ENCODE measurements at places on chromosomes 2 and 18.

DNA sequence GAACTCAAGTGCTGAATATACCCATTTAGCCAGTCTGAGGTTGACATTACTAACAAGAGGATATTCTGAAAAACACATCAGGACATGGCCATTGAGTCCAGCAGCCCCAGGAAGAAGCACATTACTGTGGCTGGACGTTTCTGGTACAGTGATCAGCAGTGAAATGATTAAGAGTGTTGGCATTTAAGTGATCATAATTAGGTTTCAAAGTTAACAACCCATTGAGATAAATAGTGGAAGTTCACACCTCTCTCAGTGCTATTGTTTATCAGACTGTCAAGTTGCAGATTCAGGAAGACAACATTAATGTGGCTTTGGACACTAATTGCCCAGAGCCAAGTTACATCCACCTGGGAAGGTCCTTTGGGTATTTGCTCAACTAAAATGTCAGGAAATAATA lies 139.5 kb upstream of the GAREM1 start:
- DNase-seq, result no peak

DNA sequence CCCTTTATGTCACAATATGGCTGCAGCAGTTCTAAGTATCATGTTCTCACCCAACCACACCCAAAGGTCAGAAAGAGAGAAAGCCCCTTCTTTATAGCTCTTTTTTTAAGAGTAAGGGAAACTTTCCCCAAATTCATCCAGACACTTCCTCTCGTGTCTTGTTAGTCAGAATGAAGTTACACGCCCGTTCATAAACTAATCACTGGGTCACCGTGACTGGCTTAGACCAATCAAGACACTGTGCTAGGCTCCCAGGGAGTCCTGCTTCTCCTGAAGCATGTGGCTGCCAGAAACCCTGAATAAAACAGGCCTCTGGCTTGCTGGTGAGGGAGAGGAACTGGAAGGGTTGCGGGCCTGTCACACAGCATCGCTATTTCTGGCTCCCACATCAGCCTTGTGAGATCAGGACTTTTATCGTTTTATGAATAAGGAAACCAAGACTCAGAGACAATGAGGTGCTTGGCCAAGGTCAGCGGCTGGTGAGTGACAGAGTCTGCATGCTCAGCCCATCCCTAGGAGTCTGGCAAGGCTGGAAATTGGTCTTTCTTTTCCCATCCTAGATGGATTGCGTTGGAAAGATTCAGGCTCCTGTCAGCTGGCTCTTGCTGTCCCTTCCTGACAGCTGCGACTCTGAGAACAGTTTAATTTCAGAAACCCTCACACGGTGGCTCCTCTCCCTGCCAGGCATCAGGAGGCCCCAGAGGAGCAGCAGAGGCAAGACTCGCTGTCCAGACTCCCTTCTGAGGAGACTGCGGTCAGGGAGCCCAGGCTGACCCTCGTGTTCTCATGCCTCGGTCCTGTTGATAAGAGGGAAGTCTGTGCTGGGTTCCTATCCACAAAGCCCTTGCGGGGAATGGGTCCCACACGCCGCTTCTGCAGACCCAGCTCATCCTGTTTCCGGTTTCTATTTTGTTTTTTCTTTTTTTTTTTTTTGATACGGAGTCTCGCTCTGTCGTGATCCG lies 104.5 kb upstream of the TAF1B start:
- DNase-seq, result peak; percentile 43

DNA sequence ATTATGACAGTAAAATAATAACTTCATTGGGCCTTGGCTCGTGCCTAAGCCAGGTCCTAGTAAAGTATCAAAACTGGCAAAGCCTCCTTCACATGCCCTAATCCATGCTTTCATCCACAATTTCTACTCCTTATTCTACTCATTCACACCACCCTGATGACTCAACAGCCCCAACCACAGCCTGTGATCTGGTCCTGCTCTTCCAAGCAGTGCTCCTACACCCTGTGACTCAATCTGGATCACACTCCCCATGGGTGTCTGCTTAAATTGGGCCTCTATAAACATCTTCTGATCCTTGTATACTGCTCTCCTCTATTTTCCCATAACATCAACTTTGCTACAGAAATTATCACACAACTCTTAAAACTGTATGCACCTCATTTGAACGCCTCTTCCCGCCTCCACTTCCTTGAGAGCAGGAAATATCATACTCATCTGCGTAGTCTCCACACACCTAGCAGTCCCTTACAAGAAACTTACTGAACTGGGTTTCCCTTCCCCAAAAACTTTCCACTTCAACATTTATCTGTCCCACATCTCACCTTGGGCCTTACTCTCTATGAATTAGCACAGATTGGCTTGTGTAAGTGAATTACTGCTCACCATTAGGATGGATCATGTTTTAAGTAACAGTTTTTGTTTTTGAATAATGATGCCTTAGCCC lies 15.9 kb downstream of the GTF3C3 start:
- peak; percentile 66 for DNase-seq

DNA sequence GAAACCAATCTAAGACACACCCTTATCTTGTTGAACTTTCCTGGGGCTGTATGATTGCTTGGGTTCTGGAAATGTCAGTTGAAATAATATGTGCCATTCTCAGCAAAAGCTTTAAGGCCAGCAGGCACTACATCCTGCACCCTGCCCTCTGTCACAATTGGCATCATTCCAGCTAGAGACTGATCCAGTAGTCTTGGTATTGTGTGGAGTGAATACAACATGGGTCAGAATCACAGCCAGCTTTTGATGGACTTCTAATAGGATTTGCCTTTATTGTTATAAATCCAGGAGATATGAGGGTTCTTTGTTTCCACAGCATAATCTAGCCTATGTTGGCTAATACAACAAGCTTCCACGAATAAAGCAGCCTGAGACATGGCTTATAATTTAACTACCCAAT lies 617.0 kb upstream of the CDH2 start:
- DNase-seq, result no peak

DNA sequence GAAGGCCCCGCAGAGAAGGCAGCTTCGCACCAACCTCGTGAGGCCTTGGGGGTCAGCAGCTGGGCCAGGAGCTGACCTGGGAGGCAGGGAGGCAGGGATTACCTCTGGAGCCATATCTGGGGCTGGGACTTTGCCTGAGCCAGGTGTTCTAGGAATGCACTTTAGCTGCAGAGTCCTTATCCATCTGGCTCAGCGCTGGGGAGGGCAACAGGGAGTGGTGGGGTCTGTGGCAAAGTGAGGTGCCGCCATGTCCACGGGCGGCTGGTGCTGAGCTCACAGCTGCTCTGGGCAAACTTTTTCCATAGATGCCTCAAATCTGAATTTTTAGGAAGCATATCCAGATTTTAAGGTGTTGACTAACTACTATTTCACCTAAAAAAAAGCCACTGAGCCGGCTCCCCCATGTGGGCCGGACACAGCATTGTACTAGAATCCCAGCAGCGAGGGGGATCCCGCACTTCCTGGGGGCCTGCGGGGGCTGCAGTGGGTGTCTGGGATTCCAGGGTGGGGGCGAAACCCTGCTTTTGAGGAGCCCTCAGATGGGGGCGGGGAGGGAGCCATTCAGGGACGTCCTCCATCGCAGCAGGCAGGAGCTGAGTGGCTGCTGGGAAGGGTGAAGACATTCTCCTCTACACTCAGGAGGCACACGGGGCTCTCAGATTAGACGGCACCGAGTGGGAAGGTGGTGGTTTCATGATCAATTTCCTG lies 34.6 kb downstream of the RTP5 start:
- no peak for DNase-seq

GRCh38 chr2:634636-635388 lies 42.4 kb downstream of the TMEM18 start:
- DNase-seq, result no peak

- no peak for DNase-seq
These were observed 129.4 kb upstream of the NCK2 start for GRCh38 chr2:105615305-105615704.

GRCh38 chr2:235924675-235925063 lies 243.5 kb downstream of the GBX2 start:
- DNase-seq, result no peak

DNA sequence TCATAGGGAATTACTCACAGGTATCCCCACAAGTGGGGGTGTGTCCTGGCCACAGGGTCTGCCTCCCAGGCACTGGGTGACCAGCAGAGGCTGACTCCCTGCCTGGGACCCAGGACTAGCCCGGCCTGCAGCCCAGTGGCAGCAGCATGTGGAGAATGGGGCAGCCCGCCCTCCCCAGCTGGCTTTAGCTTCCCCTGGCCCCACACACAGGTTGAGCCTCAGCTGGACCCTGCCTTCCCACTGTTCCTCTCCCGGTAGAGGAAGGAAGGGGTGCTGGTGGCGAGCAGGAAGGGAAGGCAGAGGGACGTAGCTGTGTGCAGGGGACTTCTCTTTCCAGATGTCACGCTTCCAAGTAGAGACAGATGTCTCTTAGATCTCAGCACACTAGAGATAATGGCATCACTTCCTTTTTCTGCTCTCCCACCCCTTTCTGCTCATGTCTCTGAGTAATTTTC lies 51.4 kb downstream of the EMILIN2 start:
- no peak for DNase-seq

- no peak for DNase-seq
These were observed 103.3 kb downstream of the TMEM18 start for GRCh38 chr2:573805-574392.

DNA sequence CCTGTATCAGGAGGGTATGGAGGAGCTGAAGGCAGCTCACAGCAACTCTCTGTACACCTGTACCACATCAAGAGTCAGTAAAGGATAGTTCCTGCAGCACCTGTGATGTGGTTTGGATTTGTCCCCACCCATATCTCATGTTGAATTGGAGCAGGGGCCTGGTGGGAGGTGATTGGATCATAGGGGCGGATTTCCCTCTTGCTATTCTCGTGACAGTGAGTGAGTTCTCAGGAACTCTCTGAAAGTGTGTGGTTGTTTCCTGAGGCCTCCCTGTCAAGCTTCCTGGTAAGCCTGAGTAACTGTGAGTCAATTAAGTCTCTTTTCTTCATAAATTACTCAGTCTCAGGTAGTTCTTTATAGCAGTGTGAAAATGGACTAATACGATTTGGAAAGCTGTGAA lies 28.9 kb downstream of the OSBPL1A start:
- peak; percentile 81 for DNase-seq

DNA sequence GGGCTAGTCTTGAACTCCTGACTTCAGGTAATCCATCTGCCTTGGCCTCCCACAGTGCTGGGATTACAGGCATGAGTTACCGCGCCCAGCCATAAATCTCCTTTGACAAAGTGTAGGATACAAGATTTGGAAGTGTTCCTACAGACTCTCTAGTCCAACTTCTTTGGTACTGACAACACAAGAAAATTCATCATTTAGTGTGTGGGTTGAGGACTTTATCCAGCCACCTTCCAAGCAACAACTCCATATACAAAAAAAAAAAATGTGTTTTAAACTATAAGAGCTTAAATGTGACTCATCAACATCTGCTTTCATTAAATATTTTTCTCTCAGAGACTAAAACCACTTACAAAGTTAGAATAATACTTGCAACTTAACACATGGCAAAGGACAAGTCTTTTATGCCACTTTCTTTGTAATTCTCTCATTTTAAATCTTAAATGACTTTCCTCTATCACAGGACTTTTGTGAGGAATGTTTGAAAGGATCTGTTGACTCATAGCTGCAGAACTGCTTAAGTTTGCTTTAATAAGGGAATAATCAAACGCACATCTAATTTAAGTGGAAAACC lies 46.2 kb upstream of the ITGAV start:
- no peak for DNase-seq

DNA sequence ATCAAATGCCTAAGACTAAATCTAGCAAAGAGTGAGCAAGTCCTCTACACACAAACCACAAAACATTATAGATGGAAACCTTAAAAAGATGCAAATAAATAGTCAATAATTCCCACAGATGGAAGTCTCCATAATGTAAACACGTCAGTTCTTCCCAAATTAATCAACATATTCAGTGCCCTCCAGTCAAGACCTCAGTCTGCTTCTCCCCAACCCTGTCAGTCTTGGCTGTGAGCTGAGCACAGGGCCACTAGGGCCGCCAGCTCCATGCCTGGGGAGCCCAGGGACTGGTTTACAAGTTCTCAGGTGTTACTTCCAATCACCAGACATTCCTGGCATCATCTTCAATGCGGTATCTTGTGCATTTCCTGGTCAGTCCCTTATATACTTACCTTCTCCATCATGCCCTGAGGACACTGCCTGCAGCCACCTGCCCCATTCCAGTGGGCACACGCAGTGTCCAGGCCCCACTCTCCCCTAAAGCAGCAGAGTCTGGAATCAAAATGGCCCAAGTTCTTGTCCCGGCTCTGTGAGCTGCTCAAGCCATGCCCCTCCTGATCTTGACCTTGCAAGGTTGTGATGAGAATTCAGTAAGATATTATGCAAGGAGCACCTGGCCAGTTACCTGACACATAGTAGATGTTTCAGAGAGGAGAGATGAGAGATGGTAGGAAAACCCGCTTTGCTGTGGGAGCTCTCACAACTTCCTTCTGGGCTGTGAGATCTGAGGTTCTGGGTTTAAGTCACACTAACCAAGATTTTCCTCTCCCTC lies 207.9 kb upstream of the RAB6C start:
- no peak for DNase-seq

DNA sequence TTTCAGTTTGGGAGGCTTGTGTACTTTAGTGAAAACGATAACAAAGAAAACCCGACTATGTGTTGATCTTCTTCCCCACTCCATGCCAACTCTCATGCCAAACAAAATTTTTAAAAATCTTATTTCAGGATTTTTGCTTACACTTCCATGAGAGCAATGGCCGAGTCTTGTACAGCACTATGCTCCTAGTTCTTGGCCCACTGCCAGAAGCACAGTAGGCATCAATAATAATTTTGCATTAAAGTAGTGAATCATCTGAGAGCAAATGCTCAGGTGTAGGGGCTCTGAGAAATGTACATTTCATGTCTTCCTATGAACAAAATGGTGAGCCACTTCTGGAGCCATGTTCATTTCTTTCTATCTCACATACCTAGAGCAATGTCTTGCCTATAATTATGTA lies 62.2 kb downstream of the MAP3K19 start:
- DNase-seq, result no peak

DNA sequence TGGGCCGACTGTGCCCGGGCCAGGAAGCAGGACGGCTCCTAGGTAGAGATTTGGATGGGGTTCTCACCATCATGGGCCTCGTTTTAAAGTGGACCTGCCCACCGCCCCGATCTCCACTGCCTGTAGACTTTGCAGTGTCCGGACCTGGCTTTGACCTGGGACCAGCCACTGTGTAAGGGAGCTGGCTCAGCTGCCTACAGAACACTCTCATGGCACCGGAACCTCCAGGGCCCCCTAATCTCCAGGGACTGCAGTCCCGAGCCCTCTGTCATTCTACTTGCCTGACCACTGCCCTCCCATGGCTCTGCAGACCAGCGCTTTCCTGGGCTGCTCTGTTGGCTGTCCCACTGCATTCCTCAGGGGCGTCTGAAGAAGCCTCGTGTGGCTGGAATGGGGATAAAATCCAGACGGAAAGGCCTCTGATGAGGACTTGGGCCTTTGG lies 120.8 kb downstream of the GLI2 start:
- DNase-seq, result no peak

Data from activated CD4-positive, alpha-beta T cell treated with anti-CD3 and anti-CD28 coated beads for 48 hours (primary cell).